ENCODE measurements at places on chromosomes 5 and 9.

- no peak for DNase-seq
Observed at GRCh38 chr5:92560698-92561401, 1020.2 kb downstream of the NR2F1-AS1 start.

DNA sequence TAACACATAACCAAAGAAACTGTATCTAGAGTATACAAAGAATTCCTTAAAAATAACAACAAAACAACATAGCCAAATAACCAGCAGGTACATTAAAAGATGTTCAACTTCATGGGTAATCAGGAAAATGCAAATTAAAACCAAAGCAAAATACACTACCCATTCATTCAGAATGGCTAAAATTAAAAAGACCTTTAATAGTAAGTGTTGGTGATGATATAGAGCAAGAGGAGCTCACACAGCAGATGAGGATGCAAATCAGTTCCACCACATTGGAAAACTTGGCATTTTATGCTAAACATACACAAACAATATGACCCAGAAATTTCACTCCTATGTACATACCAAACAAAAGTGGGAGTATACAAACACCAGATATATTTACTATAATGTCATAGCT, 97.8 kb downstream of the DENND1A start:
- no peak for DNase-seq

GRCh38 chr5:128349044-128349858, 188.8 kb downstream of the FBN2 start:
- peak; percentile 80 for DNase-seq

- DNase-seq: no peak
Observed at GRCh38 chr5:75510417-75510835, 1.0 kb downstream of the CERT1 start.

DNA sequence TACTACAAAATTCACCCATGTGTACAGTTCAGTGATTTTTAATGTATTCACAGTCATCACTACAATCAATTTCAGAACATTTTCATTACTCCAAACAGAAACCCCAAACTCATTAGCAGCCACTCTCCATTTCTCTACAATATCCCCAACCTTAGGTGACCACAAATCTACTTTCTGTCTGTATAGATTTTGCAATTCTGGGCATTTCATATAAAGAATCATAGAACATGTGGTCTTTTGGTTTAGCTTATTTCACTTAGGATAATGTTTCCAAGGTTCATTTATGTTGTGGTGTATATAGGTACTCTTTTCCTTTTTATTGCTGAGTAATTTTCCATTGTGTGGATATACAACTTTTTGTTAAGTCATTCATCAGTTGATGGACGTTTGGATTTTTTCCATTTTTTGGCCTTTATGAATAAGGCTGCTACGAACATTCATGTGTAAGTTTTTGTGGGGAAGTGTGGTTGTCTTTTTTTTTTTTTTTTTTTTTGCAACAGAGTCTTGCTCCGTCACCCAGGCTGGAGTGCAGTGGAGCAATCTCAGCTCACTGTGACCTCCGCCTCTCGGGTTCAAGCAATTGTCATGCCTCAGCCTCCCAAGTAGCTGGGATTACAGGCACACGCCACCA, 54.5 kb downstream of the DOCK8 start:
- no peak for DNase-seq

DNA sequence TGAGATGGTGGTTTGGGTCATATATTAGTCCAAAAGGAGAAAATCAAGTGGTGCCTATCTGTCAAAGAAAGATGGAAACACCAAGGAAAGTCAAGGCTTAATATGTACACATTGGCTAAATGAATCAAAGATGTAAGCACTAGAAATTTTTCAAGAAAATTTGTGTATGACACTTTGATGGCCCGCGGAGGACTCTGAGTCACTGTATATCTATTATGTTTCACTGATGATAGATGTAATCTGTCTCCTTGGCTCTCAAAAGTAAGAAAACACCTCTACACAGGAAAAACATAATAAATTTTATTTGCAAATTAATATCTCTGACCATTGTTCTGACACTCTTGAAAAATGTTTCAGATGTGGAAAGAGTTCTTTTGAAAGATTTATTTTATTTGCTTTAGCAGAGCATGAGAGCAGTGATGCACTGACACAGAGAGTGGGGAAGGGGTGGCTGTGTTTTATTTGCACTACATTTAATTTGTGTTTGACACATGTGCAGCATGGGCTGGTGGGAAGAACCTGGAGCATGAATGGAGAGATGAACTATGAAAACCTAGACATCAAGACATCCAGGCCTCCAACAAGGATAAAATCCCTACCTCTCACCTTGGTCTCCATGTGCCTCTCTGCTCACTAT, 180.8 kb upstream of the GAS1 start:
- no peak for DNase-seq

- DNase-seq: no peak
Observed at GRCh38 chr5:157819502-157820115, 39.3 kb downstream of the CLINT1 start.

GRCh38 chr9:112757282-112757883, 6.8 kb downstream of the SNX30 start:
- DNase-seq: no peak

DNA sequence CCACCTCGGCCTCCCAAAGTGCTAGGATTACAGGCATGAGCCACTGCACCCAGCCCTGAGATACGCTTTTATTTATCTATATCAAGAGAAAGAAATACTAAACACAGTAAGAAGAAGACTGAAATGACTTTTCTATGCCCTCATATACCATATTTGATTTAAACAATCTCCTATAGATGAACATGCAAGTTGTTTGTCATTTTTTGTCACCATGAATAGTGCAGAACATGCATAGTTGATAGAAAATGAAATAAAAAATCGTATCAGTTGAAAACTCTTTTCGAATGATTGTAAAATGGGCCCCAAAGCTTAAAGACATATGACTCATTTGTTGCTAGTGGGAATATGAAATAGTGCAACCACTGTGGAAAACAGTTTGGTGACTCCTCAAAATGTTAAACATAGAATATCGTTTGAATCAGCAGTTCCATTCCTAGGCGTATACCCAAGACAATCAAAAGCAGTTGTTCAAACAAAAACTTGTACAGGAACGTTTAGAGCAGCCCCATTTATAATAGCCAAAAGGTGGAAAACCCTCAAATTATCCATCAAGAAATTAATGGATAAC, 61.4 kb upstream of the ANKH start:
- no peak for DNase-seq

DNA sequence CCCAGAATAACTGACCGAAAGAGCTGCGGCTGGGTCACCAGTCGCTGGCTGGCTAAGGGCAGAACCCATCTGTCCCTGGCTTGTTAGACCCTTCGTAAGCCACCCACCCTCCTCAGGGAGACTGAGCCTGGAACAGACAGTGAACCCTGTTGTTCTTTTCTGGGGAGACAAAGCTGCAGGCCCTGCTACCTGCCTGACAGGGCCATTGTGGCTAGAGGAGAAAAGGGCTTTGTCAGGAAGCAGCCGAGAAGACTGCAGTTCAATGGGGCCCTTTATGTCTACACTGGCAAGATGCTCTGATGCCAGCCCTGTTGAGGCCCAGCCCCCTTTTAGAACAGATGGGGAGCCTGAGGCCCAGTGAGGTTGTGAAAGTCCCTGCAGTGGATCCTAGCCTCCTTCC, 3.7 kb upstream of the NIPAL4 start:
- no peak for DNase-seq

DNA sequence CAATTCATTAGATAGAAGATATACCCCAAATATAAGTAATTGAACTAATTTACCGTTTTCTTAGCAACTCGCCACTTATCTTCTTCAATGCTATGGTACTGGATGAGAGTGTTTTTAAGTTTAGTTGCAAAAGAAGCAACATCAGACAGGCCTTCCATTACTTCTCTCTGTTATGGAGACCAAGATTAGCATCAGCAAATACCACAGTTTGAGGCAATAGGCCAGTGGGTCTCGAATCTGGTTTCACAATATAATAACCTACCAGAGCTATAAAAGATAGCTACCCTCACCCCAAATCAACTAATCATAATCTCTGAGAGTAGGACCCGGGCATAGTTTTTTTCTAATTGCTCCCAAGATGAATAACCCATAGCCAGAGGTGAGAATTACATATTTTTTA, 5.1 kb downstream of the STARD4 start:
- DNase-seq: no peak

DNA sequence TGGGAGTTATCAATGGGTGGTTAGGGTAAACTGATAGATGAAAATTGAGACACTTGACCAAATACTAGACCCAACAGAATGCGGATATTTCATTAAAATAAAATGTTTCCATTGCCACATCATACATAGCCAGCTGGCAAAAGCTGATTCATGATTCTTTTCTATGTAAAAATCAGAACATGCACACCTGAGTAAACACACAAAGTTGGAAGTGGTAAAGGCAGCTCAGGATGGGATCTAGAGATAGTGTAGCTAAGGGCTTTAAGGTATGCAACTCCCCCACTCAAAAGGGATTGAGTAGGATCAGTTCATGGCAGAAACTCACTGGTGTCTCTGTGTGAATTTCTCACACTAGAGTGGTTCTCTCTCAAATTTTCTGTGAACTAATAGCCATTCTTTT, 541.1 kb upstream of the GRAMD2B start:
- no peak for DNase-seq

- no peak for DNase-seq
Observed at GRCh38 chr5:8829323-8830029, 716.4 kb downstream of the SEMA5A start.

DNA sequence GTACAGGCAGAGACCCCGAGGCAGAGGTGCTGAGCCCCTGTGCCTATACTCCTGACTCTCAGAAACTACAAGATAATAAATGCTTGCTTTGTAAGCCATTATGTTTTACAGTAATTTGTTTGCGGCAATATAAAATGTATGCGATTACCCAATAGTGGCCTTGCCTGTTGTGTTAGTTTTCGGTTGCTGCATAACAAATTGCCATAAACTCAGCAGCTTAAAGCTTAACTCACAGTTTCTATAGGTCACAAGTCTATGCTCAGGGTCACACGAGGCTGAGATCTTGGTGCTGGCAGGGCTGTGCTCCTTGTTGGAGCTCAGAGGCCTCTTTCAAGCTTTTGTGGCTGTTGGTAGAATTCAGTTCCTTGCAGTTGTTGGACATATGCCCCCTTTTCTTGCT, 114.8 kb downstream of the COL23A1 start:
- no peak for DNase-seq

GRCh38 chr9:110579862-110580219, 300 bp upstream of the SVEP1 start:
- DNase-seq: no peak

- DNase-seq: no peak
Observed at GRCh38 chr5:74865804-74866595, at the start of gene FAM169A. Gene FAM169A, minus strand, starts transcription at chr5:74866387. Its CDS starts 24,711 bp downstream, at chr5:74841676.

GRCh38 chr5:132446621-132447020, 44.0 kb downstream of the IRF1 start:
- no peak for DNase-seq

GRCh38 chr5:131417240-131417869, 153.5 kb downstream of the CDC42SE2 start:
- no peak for DNase-seq

DNA sequence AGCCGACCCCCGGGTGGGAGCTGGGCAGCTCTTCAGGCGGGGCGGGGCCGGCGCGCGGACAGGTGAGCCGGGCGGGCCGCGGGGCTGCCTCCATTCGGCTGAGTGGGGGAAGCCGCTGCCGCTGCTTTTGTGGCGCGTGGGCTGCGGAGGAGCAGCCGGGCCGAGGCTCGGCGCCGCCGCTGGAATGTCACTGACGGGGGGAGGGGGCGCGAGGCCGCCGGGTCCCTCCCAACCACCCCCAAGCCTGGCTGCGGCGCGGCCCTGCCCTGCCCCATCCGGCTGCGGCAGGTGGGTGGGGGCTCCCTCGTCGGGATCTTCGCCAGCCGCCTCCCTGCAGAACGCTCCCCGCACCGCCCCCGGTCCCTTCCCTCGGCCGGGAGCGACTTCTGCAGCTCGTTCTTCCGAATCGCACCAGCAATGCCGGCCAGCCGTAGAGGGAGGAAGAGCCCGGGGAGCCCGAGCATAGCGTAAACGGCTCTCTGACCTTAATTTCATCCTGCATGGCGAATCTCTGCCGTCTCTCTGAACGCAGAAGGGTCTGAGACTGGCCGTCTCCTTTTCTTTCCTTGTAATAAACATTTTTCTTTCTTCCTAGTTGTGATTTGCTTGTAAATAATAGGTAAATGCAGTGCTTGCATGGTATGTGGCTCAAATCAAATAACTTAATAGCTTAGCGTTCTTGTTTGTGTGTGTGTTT, 505 bp downstream of the SPTAN1 start:
- no peak for DNase-seq

DNA sequence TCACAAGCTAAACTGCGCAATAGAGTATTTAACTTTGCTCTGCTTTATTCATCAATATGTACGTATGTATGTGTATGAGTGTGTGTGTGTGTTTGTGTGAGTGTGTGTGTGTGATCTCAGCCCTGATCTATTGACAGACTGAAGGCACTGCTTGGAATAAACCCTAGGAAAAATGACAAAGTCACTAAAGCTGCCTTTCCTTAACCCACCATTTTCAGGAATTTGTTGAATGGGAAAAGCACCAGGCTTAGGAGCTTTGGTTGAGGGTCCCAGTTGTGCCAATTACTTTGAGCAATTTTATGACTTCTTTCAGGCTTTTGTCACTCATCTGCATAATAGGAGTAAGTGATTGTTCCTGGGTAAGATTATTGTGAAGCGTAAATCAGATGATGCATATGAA, 108.6 kb upstream of the TLR4 start:
- DNase-seq: no peak

DNA sequence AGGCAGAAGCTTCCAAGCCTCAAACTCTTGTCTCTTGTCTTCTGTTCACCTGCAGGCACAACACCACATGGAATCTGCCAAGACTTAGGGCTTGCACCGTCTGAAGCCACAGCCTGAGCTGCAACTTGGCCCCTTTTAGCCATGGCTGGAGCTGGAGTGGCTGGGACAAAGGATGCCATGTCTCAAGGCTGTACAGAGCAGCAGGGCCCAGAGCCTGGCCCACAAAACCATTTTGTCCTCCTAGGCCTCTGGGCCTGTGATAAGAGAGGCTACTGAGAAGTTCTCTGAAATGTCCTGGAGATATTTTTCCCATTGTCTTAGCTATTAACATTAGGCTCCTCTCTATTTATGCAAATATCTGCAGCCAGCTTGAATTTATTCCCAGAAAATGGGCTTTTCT, 330.8 kb downstream of the DTWD2 start:
- no peak for DNase-seq

DNA sequence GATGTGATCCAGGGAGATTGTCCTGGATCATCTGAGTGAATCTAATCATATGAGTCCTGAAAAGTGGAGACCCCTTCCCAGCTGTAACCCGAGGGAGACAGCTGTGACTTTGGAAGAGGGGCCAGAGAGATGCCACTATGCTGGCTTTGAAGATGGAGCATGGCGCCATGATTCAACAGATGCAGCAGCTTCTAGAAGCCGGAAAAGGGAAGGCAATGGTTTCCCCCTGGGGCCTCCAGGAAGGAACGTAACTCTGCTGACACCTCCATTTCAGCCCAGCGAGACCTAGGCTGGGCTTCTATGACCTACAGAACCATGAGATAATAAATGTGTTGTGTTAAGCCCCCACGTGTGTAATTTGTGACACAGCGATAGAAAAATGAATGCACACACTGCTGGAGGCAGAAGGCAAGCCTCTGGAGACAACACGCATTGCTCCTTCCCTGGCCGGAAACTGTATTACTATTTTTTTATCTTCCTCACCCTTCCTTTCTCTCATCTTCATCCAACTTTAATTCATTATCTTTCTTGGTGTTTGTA, 16.6 kb upstream of the SARDH start:
- no peak for DNase-seq

- no peak for DNase-seq
Observed at GRCh38 chr9:134768709-134769351, 111.8 kb upstream of the FCN2 start.

- DNase-seq: no peak
Observed at GRCh38 chr9:135817951-135818717, 89.2 kb downstream of the CAMSAP1 start.

- DNase-seq: no peak
Observed at GRCh38 chr9:89632736-89633135, 27.9 kb downstream of the GADD45G start.
